ENCODE measurements at places on chromosomes 11 and 22.

DNA sequence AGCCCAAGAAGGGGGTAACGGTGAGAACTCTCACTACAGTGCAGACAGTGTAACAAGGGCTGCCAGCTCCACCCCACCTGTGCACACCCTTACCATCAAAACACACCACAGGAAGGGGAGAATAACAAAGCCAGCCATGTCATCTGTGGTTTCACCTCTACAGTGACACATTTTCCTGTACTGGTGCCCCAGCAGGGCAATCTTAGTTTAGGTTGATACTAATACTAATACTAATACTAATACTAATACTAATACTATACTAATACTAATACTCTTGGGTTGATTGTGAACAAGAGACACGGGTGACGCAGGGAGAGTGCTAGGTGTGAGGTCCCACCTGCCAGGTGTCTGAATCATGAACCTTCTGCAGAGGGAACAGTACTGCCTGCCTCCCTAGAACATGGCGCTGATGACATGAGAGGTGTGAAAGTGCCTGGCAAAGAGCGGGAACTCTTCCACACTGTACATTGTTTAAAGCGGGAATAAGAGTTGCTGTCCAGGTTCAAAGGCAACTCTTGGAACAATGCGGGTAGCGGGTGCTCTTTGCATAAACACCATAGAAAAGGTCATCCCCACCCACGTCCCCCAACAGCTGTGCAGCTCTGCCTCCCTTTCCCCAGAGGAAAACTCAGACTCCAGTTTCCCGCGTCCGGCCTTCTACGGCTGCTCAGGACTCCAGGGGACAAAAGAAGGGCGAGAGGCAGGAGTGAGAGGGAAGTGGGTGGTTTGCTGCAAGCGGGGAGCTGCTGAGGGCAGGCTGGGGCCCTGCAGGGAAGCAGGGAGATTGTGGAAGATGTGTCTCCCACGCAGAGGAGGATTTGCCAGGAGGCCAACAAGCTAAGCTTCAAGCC, 25.0 kb upstream of the TMPRSS4 start:
- peak; percentile 50 for DNase-seq

DNA sequence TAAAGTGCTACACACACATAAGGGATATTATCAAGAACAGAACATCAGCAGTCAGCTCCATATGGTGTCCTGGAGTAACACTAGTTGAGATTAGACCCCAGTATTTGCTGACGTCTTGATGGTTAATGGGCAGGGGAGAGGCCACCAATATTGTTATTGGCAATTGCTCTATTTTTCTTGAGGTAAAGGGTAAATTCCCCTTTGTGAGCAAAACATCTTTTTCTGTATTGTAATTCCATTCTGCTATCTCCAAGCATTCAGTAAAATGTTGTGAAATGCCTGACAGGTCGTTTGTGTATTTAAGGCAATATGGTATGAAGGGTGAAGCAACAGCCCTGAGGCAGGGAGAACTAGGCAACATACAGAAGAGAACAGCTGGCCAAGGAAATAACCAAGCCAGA, 21.9 kb downstream of the PC start:
- no peak for DNase-seq

DNA sequence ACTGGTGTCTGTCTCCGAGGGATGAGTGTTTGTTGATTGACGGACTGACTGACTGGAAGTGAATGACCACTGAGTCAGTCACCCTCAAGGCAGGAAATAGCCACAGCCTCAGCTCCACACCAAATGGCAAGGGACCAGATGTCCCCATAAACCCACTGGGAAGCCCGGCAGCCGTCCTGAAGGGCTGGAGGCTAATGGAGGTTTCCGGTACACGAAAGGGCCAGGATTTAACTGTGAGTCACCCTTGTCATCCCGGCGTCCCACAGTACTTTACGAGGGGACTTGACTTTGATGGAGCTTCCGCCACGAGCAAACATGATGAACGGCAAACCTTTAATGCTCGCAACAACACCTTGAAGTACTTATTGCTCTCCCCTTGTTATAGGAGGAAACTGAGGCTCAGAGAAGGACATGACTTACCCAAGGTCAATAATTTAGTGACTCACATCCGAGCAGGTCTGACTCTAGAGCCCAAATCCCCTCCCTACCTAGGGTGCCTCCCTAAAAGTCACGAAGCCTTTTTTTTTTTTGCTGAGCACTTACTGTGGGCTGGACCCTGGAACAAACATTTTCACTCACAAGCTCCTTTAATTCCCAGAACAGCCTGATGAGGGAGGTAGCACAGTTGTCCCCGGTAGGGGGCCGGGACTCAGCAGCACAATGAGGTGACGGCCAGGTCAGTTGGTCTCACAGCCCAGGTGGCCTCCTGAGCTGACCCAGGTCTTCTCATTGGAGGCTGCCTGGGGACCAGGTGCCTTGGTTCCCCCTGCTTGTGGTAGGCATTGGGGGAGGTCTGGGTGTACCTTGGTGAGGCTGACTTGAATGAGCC, 25.2 kb upstream of the GCAT start:
- no peak for DNase-seq

GRCh38 chr22:30204742-30205111, 41.8 kb downstream of the LIF start:
- DNase-seq, result no peak

- DNase-seq, result no peak
These were observed 320.9 kb upstream of the PITPNB start for GRCh38 chr22:28239941-28240340.

- DNase-seq, result no peak
These were observed 123.1 kb downstream of the PKNOX2 start for GRCh38 chr11:125287491-125288210.

GRCh38 chr11:44651535-44652155, 75.1 kb upstream of the TSPAN18 start:
- DNase-seq, result no peak

DNA sequence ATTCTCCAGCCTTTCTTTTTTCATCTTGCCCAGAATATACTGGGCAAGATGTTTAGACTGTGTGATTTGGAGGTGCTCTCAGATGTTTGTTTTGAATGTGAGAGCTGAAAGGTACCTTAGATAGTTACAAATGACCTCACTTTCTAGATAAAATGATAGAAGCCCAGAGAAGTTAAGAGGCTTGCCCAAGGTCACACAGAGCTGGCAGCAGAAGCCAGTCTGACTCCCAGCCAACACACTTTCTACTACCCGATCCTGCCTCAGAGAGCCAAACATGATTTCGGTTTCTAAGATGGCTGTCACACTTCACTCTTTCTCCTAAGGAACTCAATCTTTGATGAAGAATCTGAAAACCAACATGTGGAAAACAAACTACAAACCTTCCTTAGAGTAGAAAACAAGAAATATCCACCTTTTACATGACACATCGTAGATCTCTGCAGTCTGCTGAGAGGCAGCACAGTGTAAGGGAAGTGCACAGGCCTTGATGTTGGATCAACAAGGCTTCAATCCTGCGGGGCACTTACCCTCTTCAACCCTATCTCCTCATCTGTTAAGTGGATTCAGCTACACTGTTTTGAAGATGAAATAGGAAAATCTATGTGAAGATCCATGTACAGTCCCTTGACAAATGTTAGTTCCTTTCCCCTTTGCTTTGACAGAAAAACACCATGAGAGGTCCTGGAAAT, 58.6 kb downstream of the SYTL2 start:
- DNase-seq, result no peak

- DNase-seq, result no peak
These were observed 34.1 kb downstream of the CD44 start for GRCh38 chr11:35173011-35173511.

DNA sequence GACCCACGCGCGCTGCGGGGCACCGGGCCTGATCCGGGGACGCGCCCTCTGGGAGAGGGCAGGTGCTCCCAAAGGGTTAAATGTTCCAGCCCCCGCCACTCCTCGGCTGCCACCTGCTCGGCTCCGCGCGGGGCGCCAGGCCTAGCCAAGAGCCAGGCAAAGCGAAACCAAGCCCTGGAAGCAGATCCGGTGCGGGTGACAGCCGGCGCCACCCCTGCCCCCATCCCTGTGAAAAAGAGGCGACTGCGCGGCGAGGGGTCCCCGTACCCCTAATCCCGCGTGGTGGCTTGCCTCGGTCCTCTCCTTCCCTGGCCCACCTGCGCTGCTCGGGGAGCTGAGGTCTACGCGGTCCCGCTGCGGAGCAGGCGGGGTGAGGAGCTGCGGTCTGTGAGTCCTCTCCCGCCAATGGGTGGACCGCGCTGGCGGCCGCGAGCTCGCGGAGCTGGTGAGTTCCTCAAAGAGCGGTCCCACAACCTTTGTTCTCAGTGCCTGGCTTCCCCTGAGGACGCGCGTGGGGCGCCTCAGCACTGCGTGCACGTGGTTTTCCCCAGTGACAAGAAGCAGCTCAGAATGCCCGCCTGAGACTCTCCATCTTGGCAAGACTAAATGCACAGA, at the start of gene ME3:
Gene ME3 (minus strand): TSS at position 610 of the 615 bp plus-strand sequence.
- peak; percentile 2 for DNase-seq

DNA sequence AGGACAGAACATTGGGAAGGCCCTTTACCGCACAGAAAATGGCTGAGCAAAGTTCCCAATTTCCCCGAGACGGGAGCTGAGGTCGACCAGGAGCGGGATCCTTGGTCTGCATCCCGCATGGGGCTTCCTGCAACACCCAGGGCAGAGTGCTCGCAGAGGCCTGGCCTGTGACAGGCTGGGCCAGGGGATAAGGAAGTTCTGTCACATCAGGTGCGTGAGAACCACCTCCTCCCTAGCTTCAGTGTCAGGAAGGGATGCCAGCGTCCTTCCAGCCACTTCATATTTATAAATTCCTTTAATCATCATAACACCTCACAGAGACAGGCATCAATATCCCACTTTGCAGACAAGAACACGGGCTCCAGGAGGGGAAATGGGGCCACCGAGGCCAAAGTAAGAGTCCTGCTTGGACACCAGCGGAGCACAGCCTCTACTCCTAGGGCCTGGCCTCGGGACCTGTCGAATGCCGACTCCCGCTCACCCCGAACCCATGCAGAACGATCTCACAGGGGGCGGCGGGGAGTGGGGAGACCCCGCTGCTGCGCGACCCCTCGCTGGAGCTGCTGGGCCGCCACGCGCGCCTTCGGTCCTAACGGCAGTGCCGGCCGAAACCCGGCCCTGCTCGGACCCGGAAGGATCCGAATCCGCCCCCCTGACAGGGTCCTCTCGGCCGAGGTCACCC, 532 bp downstream of the BET1L start:
- DNase-seq, result no peak

DNA sequence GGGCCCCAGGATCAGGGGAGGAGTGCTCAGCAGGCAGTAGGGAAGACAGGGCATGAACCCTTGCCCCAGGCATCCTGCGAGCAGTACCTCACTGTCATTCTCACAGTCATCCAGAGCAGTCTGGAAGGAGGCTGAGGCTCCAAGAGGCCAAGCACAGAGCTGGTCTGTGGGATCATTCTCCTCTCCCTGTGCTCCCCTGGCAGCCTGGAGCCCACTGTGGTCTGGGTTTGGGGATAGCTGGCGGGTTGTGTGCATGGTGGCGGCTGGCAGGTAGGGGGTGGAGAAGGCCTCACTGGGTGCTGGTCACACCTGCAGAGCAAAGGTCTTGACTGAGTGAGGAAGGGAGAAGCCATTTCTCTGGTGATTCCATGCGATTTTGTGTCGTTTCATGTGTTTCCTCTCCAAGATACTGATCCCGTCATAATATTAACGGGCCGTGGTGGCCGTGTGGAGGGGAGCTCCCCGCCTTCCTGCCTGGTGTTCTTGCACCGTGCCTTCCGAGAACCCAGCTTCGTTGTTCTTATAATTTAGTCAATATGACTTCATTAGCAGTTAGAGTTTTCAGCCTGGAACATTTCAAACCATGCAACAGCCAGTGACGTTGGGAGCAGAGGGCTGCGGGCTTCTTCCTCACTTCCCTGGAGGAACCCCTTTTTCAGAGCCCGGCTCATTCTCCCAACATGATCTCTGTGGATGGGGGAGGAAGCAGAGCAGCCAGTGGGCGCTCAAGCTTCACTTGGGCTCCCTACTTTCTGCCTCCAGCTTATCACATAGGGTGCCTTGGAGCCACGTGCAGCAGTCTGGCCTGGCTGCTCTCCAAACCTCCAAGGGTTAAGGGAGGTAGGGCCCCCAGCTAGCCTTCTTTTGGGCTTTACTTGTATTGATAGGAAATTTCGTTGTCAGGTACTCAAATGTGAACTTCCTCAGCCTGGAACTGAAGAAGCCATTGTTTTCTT, 20.8 kb upstream of the ADORA2A start:
- DNase-seq, result no peak

- DNase-seq, result no peak
These were observed 815.8 kb downstream of the METTL15 start for GRCh38 chr11:28924004-28924403.

GRCh38 chr22:27682437-27682836, 119.1 kb downstream of the MN1 start:
- DNase-seq, result no peak

- DNase-seq, result no peak
These were observed 153.3 kb downstream of the FCHSD2 start for GRCh38 chr11:72988821-72989220.

GRCh38 chr11:10824888-10825287, 16.2 kb upstream of the EIF4G2 start:
- no peak for DNase-seq

- DNase-seq, result no peak
These were observed 14.7 kb downstream of the ZBTB44 start for GRCh38 chr11:130299978-130300377.

DNA sequence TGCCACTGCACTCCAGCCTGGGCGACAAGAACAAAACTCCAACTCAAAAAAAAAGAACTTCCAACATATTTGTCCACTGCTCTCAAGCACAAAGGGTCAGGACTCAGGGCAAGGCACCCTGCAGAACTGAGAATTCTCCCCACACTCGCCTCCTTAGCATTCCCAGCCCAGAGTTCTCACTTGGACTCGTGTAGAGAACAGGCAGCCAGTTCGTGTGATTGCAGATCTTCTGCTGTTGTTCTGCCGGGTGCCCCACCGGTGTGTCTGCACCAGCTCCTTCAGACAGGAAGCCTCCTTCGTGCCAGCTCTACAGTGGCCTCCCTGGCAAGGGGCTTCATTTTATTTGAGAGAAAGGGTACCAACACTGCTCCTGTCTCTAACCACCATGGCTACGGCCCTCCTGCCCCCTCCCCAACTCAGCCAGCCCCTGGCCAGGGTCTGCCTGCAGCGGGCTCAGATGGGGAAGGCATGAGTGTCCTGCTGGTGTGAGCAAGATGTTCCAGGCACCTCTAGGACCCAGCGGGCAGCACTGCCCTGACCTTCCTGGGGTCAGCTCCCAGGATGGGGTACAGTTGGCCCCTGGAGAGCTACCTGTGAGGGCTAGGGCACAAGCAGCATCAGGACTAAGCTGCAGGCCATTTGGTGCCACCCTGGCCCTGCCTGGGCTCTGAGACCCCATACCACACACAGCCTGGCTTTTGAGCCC, 19.5 kb upstream of the SCGB1A1 start:
- no peak for DNase-seq

- DNase-seq, result peak; percentile 83
These were observed 2.7 kb downstream of the ADM start for GRCh38 chr11:10307400-10308200.

GRCh38 chr11:46373787-46374740, 7.4 kb upstream of the MDK start:
- no peak for DNase-seq

- no peak for DNase-seq
These were observed 69.4 kb upstream of the API5 start for GRCh38 chr11:43242401-43242800.

DNA sequence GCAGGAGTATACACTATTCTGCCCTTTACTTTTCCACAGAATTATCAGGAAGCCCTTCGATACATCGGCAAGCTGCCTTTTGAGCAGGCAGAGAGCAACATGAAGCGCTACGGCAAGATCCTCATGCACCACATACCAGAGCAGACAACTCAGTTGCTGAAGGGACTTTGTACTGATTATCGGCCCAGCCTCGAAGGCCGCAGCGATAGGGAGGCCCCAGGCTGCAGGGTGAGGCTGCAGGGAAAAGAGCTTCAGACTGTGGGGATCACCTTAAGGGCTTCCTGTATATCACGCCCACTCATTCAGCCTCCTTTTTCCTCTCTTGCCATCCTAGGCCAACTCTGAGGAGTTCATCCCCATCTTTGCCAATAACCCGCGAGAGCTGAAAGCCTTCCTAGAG, 6.8 kb upstream of the HMBS start:
- no peak for DNase-seq
